ENCODE measurements at places on chromosomes 3 and 15.

- DNase-seq, result no peak
Measured at GRCh38 chr3:46200790-46201189, 7.3 kb downstream of the CCR1 start.

GRCh38 chr3:64561325-64561843 is 126.4 kb downstream of the ADAMTS9 start:
- DNase-seq, result no peak

- DNase-seq, result no peak
Measured at GRCh38 chr15:57595011-57595866, 3.5 kb downstream of the MYZAP start.

GRCh38 chr3:9099702-9100512 is 136.6 kb upstream of the RAD18 start:
- DNase-seq, result no peak

- no peak for DNase-seq
Measured at GRCh38 chr15:81023483-81024264, 23.0 kb downstream of the TLNRD1 start.

GRCh38 chr3:190444576-190445145 is 5.0 kb downstream of the TMEM207 start:
- DNase-seq, result no peak

DNA sequence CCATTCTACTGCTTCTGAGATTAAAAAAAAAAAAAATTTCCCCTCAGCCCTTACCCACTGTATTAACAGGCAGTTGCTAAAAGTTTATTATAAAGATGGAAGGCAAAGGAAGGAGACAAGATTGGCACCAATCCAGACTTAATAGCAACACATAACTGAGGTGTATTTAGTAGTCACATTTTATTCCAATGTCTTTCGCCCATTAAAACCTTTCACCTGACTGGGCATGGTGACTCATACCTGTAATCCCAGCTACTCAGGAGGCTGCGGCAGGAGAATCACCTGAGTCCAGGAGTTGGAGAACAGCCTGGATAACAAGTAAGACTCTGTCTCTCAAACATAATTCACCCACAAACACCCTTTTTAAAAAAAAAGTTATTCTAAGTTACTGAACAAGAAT is 4.4 kb downstream of the ACAP2 start:
- DNase-seq, result no peak

DNA sequence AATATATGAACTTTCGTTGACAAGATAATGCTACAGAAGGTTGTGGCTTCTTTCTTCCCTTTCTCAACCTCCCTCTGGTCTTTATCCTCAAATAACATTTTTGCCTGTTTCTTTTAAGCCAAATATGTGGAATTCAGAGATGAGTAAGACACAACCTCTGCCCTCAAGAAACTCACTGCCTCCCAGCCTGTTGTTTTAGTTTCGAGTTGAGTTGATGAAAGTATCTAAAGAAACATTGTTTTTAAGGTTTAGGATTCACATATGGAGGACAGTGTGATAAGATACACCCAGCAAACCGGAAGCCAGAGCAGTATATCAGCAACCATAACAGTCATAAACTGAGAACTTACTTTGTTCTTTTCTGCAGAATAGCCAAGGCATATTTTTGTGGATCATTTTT is 218.6 kb downstream of the THSD4 start:
- no peak for DNase-seq

- no peak for DNase-seq
Measured at GRCh38 chr3:133317866-133318265, 82.0 kb upstream of the BFSP2 start.

GRCh38 chr3:87062685-87063084 is 71.7 kb upstream of the VGLL3 start:
- no peak for DNase-seq

GRCh38 chr3:114498539-114499370 is 204.9 kb downstream of the TIGIT start:
- no peak for DNase-seq

DNA sequence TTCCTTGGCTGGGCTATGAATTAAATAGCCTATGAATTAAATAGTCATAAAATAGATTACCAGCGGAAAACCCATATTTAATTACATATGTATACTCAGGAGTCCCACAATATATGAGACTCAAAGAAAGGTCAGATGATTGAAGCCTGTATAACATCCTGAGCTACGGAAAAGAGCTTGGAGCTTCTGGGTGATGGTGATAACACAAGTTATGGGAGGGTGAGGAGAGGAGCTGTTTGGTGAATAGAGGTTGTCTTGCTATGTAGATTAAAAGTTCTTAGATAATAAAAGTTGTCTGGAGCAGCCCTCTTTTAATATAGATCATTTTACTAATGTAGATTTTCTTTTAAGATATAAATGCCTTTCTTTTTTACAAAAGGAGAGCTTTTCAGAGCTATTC is 1.8 kb downstream of the PML start:
- DNase-seq, result no peak

GRCh38 chr3:85355572-85355971 is 396.8 kb downstream of the CADM2 start:
- no peak for DNase-seq

GRCh38 chr15:31257286-31257685 is 69.3 kb upstream of the KLF13 start:
- DNase-seq, result no peak

Data from right lung (tissue), 10 donors.